ENCODE measurements at places on chromosomes 4 and X. TPM values are rescaled to one million over a fixed set of nuclear protein-coding genes. Genes with fewer than 3 reads are reported as not detected.

Gene SSX1
- total RNA-seq, result 0.23 TPM

Gene GPR173
- total RNA-seq, result 0.05 TPM

Gene PCYT1B
- total RNA-seq, result not detected

Gene DOCK11
- 22.0 TPM for total RNA-seq

Gene QDPR
- 52.9 TPM for total RNA-seq

Data from activated T-cell treated with anti-CD3 and anti-CD28 coated beads, Interleukin-2, amount 50 U/mL, for 4 hours (primary cell).